ENCODE measurements at places on chromosomes 2 and 18. TPM values are rescaled to one million over a fixed set of nuclear protein-coding genes. Genes with fewer than 3 reads are reported as not detected.

- peak; percentile 47 for DNase-seq
These were observed 221.4 kb upstream of the EPAS1 start for GRCh38 chr2:46075848-46076247.

Gene WDFY1
- 93.8 TPM for total RNA-seq

DNA sequence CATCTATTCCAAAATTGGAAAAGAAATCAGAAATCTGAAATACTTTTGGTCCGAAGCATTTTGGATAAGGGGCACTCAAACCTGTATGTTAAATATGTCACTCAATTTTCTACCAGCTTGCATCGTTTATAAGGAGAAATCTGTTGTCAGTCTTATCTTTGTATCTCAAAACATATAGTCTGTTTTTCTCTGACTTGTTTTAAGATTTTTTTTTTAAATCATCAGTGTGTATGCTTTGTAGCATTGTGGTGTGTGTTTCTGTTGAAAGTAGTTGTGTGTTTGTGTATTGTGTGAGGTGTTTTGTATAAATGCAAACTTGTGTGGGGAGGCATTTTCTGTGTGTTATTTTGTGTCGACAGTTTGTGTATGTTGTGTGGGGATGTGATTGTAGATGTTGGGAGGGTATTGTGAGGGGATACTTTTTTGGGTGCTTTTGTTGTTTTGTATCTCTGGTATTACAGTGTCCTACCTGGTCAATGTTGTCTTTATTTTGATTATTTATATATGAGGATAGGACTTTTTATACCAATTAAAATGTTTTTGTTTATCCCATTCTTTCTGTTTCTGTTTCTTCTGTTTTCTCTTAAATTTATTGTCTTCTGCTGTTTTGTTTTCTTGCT is 30.9 kb downstream of the SMCHD1 start:
- DNase-seq: no peak

DNA sequence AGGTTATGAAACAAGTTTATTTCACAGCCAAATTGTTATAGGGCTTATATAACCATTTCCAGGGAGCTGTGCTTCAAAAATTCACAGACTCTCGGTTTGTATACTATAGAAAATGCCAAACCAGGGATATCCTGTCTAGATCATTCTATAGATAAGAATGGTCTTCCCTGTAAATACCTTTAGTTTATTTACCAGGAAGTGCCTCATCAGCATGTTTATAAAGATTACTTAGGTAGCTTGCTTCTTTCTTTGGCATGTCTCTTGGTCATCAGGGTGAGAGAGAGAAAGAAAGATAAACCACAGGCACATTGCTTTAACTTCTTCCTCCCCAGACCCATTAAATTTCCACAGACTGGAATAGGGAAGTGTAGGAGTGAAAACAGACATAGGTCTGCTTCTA is 439.4 kb downstream of the SPAG16 start:
- no peak for DNase-seq

Gene TEKT4
- not detected for total RNA-seq

Gene HAAO
- not detected for total RNA-seq

Gene MTIF2
- 26.3 TPM for total RNA-seq

Gene REG3A
- total RNA-seq: not detected

DNA sequence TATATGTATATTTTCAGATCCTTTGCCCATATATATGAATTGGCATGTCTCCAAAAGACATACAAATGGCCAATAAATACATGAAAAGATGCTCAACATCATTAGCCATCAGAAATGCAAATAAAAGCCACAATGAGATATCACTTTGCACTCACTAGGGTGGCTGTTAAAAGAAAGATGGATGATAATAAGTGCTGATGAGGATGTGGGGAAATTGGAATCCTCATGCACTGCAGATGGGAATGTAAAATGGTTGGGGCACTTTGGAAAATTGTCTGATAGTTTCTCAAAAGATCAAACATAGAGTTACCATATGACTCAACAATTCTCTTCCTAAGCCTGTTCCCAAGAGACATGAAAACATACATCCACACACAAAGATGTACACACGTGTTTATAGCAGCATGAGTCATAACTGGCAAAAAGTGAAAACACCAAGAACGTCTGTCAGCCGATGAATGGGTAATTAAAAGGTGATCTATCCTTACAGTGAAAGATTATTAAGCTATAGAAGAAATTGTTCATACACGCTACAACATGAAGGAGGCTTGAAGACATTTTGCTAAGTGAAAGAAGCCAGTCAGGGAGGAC is 19.7 kb downstream of the NGEF start:
- DNase-seq: no peak

DNA sequence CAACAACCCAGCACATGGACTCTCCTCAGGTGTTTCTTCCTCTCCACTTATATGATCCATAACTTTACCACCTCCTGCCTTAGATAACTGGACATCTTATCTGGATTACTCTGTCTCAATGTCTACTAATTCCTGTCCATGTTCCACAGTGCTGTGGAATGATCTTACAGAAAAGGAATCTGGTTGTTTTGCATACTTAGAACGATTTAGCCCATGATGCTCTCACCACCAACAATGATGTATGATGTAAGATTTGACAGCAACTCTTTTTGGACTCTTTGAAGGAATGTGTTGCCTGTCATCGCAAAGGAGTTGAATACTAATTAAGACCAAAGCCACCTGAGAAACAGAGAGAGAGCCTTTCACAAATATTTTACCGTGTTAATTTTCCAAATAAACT is 37.7 kb upstream of the SYT4 start:
- DNase-seq: no peak

DNA sequence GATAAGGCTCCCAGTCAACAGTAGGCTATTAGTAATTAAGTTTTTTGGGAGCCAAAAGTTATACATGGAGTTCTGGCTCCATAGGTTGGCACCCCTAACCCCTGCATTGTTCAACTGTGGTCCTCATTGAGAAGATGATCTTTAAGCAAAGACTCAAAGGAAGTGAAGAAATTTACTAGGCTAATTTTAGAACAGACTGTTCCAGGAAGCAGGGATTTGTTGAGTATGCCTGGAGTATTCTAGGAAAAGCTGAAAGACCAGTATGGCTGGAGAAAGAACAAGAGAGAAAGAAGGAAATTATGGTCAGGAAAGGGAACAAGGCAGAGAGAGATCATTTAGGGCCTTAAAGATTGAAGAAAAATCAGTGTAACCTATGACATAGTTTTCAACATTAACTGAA is 125.1 kb downstream of the PMAIP1 start:
- DNase-seq: no peak

- DNase-seq: no peak
These were observed 4.6 kb downstream of the NEURL3 start for GRCh38 chr2:96500385-96501066.

GRCh38 chr2:30747206-30747605 is 60.0 kb downstream of the CAPN13 start:
- no peak for DNase-seq

DNA sequence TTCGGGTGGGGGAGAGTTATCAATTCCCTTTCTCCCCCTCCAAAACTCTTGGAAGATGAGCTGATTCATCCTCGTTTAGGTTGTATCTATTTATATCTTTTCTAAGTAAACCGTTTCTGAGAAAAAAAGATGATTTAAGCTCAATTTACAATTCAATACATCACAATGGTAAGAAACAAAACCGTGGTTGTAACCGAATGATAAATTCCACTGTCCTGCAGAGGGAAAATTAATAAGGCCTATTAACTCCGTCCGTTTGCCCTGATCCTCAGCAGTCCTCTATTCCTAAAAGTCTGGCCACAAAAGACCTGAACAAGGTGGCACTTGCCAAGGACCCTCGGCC is 286.2 kb downstream of the TCF4 start:
- no peak for DNase-seq

DNA sequence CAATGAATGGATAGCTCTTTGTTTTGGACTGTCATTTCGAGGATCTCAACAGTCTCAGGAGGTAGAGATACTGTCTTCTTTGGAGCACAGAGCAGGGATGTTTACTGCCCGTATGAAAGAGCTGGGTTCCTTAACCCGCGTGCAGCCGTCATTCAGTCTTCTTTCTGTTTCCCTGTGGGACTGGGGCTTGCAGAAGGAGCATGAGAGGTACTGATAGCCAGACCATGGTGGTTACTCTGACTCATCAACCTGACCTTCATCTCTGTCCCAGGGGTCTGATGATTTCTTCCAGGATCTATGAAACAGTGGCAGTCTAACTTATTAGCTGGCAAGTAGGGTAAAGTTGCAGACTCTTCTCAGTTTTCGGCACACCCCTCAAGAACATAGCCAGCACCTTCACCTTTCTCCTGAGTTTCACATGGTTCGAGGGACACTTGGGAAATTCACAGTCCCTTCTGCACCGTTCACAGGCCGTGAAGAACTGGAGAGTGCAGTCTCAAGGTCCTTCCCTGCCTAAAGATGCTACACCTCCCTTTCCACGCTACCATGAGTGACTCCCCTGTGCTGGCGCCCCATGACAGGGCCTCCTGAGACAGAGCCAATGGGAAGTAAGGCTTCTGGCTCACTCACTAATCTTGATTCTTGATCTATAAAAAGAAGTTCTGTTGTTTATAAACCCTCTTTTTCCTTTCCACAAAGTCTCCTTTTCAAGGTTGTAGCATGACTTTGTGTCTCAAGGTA is 226.2 kb downstream of the MC4R start:
- no peak for DNase-seq

DNA sequence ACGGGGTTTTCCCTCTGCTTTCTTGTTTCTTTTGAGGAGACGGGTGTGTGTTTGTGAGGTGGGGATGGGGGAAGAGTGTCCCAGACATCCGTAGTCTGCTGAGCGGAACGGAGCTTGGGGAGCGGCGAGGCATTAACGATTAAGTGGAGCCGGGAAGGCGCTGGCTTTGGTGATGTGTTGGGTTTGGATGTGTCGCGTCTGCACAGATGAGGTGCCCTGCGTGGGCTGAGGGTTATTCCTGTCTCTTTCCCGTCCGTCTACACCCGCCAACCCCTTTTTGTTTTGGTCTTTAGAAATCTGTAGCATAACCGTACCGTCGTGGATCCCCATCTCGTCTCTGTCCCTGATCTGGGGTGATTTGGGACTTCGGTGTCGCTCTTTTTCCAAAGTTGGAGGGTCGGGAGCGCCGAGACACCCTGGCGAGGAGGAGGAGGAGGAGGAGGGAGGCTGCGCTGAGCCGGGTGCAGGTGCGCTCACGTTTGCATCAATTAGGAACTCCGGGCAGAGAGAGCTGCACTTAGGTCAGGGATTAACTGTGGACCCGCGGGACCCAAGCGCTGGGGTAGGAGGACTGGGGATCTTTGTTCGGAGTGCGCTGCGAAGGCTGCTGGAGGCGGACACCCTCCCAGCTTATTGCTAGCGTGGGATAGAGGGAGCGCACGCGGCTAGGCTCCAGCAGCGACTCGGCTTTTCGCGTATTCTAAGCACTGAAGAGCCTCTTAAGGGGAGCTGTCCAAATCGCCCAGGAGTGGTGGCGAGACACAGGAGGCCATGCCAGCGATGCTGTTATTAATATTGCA is 720.3 kb downstream of the DPP10 start:
- DNase-seq: no peak

DNA sequence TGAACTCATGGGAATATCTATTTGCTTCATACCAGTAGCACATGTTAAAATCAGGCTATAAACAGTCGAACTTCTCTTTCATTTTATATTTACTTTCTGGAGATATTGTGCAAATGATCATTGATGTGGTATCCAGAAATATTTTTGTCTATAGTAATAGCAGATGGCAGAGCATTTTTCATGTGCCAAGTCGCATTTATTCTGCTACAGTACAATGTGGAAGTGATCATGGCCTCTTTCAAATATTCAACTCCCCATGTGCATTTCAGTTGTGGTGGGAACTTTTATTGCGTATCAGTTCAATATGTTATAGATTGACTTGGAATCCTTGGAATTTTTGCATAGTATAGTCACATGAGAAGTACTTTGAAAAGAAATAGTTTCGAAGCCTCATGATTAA is 57.4 kb downstream of the RHBDD1 start:
- no peak for DNase-seq

DNA sequence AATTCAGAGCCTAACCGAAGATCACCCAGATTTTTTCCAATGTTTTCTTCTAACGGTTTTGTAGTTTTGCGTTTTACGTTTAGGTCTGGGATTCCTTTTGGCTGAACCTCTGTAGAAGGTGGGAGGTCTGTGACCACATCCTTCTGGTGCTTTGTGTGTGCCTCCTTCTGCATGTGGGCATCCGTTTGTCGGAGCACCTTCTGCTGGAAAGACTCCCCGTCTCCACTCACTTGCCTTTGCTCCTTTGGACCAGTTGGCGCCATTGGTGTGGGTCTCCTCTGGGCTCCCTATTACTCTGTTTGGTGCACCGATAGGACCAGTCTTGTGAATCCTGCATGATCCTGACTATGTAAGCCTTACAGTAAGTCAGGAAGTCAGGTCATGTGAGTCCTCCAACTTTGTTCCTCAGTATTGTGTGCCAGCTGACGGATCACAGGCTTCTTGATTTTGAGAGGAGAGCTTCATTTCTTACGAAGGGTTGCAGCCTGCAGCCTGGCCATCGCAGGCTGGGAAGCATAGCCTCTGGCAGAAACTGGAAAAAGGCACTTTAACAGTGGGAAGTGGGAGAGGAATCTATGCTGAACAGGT is 13.6 kb downstream of the AQP12A start:
- DNase-seq: no peak

Gene RNASEH1
- total RNA-seq: 28.9 TPM

GRCh38 chr2:238087211-238087610 is 12.9 kb upstream of the ESPNL start:
- no peak for DNase-seq
